ENCODE measurements at places on chromosomes 16 and 17.

DNA sequence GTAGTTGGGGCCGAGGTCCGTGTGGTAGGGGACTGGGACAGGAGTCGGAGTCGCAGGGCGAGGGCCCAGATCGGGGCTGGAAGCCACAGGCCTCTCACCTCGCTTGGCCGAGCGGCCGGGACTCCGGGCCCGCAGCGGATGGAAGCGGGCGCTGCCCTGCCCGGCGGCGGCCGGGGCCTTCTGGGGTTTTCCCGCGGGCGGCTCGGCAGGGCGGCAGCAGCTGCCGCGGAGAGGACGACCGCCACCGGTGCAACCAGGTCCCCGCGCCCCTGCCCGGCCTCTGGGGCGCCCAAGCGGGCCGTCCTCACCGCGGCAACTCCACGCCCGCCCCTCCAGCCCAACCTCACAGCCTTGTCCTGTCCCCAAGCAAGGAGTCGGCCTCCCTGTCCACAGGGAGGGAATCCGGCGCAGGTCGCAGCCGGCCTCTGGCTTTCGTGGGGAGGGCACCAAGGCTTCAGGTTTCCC, 15.6 kb upstream of the UTP6 start:
- no peak for DNase-seq

- no peak for DNase-seq
Measured at GRCh38 chr17:62716834-62717588, 89.5 kb downstream of the MRC2 start.

DNA sequence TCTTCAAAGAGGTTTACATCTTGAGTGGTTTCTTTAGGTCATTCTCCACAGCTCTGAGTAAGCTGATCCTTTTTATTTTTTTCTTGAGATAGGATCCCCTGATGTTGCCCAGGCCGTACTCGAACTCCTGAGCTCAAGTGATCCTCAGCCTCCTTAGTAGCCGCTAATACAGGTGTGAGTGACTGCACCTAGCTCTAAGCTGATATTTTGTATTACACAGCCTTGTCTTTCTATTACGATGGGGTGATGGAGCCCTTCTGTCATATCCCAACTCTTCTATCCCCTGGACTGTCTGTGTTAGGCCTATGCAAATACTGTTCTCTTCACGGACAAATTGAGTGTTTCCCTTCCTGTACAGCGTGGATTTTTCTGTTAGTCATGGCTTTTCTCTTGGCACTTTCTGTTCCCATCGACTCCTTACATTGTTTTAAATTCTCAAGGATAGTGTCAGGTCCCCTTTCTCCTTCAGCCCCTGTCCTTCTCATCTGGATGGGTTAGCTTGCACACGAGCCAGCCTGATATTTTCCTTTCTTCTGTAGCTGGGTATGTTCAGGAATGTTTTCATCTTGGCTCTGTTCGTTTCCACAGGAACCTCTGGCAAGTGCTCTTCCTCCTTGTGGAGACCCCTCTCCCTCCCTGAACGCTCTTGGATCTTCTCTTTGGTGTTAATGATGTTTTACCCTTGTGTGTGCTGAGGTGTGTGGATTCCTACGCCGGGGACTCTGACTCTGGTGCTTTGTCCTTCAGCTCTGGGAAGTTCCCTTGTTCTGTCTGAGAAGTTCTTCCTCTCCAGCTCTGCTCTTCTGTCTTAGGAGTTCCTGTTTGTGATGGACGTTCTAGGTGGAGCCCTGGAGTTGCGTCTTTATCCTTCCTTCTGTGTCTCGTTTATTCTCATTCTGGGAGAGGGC, 2.3 kb downstream of the BANP start:
- DNase-seq: no peak

DNA sequence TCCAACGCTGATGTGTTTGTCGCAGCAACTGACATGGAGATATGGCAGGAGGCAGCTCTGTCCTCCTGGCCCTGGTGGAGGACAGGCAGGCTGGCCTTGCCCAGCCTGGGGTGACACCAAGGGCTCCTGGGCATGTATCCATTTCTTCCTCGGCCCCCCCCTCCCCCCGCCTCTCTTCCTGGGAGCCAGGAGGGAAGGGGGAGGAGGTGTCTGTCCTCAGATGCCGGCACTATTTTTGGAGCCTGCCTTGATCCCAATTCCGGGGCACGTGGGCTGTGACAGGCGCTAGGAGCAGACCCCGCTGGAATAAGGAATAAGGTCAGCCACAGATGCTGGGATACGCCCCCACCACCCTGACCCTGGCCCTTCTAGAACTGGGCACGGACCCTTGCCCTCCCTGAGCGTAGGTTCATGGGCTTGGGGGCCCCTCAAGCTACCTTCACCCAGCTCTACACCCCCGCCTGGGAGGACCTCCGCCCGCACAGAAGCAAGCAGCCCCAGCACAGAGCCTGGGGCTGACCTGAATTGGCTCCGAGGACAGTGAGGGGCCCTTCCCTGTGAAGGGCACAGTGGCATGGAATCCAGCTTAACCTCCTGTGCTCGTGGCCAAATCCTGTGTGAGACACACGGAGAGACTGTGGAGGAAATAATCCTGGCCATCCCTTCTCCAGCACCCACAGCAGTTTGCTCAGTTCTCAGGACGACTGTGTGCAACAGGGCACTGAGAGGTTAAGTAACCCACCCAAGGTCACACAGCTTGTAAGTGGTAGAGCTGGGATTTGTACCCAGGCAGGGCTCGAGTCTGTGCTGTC, 24.1 kb downstream of the SEC14L5 start:
- DNase-seq: no peak

Data from activated CD4-positive, alpha-beta T cell treated with anti-CD3 and anti-CD28 coated beads, Interleukin-2, amount 50 U/mL, for 24 hours (primary cell).